ENCODE measurements at places on chromosomes 12 and 14.

DNA sequence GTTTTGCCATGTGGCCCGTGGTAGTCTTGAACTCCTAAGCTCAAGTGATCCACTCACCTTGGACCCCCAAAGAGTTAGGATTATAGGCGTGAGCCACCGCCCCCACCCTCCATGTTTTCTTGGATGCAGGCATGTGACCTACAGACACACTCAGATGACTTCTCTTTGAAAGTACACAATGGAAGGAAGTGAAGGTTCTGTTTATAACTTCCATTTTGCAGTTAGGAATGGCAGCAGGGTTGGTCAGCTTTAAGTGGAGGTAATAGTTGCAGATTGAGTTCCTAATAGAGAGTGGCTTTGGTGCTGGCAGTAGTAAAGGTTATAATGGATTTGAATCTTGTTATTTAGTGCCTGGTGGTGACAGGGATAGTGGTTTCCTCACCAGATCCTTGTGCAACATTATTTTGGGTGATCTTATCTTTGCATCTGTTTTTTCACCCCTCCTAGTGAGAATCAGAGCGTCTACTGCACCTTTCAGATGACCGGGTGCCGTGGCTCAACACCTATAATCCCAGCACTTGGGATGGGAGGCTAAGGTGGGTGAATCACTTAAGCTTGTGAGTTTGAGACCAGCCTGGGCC is 15.3 kb downstream of the LARP4 start:
- no peak for DNase-seq

DNA sequence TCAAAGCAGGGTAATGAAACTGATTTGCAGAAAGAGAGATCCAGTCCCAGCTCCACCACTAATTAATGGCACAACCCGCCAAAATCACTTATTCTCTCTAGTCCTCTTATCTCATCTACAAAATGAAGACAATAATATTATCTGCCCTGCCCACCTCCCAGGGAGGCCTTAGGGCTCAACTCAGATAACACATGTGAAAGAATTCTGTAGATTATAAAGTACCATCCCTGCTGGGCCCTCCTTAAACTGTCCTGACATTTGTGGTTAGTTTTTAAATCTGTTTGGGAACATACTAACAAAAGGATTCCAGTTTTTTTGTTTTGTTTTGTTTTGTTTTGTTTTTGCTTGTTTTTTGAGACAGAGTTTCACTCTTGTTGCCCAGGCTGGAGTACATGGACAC is 7.3 kb downstream of the POMT2 start:
- no peak for DNase-seq

DNA sequence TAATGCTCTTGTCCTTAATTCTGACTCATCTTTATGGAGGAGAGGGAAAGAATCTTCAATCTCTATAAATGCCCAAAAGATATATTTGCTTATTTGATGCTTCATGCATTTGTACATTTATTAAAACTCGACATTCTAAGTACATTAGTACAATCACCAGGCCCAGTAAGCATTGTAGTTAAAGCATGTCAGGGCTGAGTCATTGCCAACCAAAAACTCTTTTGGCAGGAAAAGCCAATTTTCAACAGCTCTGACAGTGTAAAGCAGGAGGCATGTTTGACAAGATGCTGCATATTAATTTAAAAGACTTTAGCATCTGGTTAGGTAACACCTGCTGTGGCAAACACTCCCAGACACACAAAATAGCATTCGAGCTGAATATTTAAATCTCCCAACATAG is 290.9 kb downstream of the PPFIA2 start:
- DNase-seq: no peak

- DNase-seq: no peak
These were observed 485.8 kb downstream of the VRK1 start for GRCh38 chr14:97283005-97283403.

DNA sequence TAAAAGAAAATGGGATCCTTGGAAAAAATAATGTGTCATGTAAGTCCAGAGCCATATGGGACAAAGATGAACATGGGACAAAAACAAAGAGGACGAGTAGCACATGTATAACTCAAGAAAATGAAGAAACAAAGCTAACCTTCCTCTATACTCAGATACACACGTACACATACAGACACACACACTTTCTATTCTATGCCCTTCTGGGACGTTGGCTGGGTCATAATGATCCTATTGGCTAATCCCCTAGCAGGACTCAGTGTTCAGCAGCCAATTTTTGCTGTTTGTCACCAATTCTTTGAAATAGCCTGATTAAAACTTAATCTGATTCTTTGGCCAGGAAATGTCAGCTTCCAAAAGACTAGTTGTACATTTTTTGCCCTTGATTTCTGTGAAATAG is 189.4 kb upstream of the FOXG1 start:
- no peak for DNase-seq

DNA sequence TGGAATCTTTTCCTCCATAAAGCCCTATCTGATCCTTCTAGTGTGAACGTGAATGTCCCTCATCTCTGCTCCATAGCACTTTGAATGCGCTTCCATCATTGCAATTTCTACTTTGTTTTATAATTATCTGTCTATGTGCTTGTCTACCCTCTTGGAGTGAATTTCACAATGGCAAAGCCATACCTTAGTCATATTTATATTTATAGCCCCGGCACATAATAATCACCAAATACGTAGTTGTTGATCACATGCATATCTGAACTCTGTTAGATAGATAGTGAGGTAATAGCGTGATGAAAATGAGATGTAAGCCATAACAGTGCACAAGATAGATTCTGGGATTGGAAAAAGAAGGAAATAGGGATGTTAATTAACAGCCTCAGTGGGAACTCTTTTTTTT is 55.2 kb downstream of the MSRB3 start:
- DNase-seq: no peak

GRCh38 chr14:68713782-68714181 is 79.1 kb downstream of the ZFP36L1 start:
- DNase-seq: no peak

DNA sequence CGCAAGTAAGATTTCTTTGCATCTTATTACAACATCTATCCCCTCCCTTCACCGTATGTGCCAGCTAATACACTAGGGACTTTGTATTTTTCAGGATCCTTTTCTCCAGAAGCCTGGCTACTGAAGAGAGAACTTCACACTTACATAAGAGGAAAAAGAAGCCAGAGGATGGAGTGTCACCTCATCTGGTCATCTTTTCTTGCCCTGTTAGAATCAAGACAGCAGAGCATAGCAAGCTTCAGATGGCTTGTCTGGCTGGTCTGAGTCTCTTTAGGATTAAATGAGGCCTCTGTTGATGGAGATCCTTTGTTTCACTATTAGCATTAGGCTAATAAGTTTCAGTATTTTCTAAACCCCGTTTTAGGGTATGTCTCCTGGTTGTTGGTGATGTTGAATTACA is 14.4 kb upstream of the AACS start:
- no peak for DNase-seq

GRCh38 chr12:4256043-4256826 is 17.3 kb upstream of the CCND2 start:
- no peak for DNase-seq

DNA sequence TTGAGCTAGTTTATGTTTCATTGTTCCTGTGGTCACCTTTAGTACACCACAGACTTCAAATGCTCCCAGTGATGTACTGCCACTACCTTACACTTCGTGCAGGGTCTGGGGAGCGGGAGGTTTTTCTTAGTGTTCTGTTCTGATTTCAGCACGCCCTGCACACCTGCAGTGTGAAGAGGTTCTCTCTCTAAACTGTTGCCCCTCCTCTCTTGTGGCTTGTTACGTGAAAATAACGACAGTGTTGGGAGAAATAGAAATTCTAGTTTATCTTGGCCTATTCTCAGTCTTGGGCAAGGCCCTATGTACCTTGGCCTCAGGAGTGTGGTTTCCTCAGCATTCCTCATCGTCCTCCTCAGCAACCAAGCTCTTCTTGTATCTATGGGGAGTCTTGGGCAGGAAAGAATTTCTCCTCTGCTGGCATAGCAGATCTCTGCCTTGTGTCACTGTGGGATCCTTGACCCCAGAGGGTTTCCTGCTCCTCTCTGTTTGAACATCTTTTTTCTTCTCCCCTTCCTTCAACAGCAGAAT is 48.6 kb downstream of the EIF2S3B start:
- no peak for DNase-seq

DNA sequence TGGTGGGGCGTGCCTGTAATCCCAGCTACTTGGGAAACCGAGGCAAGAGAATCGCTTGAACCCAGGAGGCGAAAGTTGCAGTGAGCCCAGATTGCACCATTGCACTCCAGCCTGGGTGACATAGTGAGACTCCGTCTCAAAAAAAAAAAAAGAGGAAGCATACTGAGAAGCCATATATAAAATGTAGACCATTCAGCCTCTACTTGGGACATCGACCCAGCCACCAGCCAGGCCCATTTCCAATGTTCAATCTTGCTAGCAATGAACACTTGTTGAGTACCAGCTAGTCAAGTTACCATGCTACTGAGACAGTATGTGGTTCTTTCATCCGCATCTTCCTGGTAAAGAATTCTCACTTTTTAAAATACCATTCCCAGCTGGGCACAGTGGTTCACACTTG is 33.4 kb upstream of the RASSF8 start:
- no peak for DNase-seq

GRCh38 chr14:67853715-67854114 is 34.1 kb downstream of the RAD51B start:
- DNase-seq: no peak

GRCh38 chr12:93370947-93371346 is 6.8 kb upstream of the NUDT4 start:
- no peak for DNase-seq

Measured in stimulated activated CD8-positive, alpha-beta memory T cell treated with anti-CD3 and anti-CD28 coated beads, Interleukin-7, amount 100 ng/mL, for 24 hours (primary cell).